H7 (cell line): ENCODE measurements at places on chromosomes 3 and 15. TPM values are rescaled to one million over a fixed set of nuclear protein-coding genes. Genes with fewer than 3 reads are reported as not detected.

The DLEC1 gene
- total RNA-seq, result 0.33 and 1.3 TPM in 2 replicates

The PYGO1 gene
- 0.24 and 0.59 TPM in 2 replicates for total RNA-seq

The TTLL13 gene
- 0.07 and 0.14 TPM in 2 replicates for total RNA-seq

The CCDC54 gene
- not detected in 2 replicates for total RNA-seq

The SLC49A4 gene
- total RNA-seq, result 8.4 and 10.0 TPM in 2 replicates

The SLCO2A1 gene
- total RNA-seq, result 0.33 and 2.4 TPM in 2 replicates

The RHCG gene
- 0.67 TPM in 1 of 2 replicates, not detected in the other for total RNA-seq

The PRKCD gene
- total RNA-seq, result 2.9 and 3.1 TPM in 2 replicates

The GOLGA6L25 gene
- not detected in 2 replicates for total RNA-seq

The TRH gene
- 0.41 and 0.59 TPM in 2 replicates for total RNA-seq

The TM4SF18 gene
- total RNA-seq, result 2.6 and 4.9 TPM in 2 replicates

The KIF7 gene
- 7.8 and 9.0 TPM in 2 replicates for total RNA-seq

The RYR3 gene
- 0.59 and 0.69 TPM in 2 replicates for total RNA-seq

The LRRIQ4 gene
- total RNA-seq, result 0.15 TPM in 1 of 2 replicates, not detected in the other

The ARHGAP31 gene
- 4.2 and 6.6 TPM in 2 replicates for total RNA-seq

The ITPR1 gene
- 4.3 and 4.4 TPM in 2 replicates for total RNA-seq

The TP63 gene
- not detected in 2 replicates for total RNA-seq

The SATB1 gene
- 7.5 and 8.9 TPM in 2 replicates for total RNA-seq

The CHDH gene
- 8.8 and 11.7 TPM in 2 replicates for total RNA-seq

The AP2M1 gene
- total RNA-seq, result 567 and 667 TPM in 2 replicates

The IQCF5 gene
- total RNA-seq, result not detected in 2 replicates

The ROPN1 gene
- total RNA-seq, result not detected in 2 replicates

The GOLGA8J gene
- total RNA-seq, result 0.24 TPM in 1 of 2 replicates, not detected in the other

The TPRA1 gene
- total RNA-seq, result 33.9 and 38.1 TPM in 2 replicates

The BCHE gene
- total RNA-seq, result 2.9 and 7.5 TPM in 2 replicates

The PTH1R gene
- total RNA-seq, result 32.3 and 35.2 TPM in 2 replicates

The SH3GL3 gene
- 6.8 and 7.0 TPM in 2 replicates for total RNA-seq

The FANCD2OS gene
- total RNA-seq, result not detected in 2 replicates

The PLSCR5 gene
- not detected in 2 replicates for total RNA-seq

The PLA2G4D gene
- total RNA-seq, result 0.11 and 0.17 TPM in 2 replicates

The ZCWPW2 gene
- total RNA-seq, result 0.28 and 0.48 TPM in 2 replicates

The EXOSC7 gene
- total RNA-seq, result 83.4 and 96.3 TPM in 2 replicates

The ATP10A gene
- 1.4 and 2.0 TPM in 2 replicates for total RNA-seq

The CP gene
- total RNA-seq, result 0.21 and 0.59 TPM in 2 replicates

The SPESP1 gene
- total RNA-seq, result 0.33 and 0.48 TPM in 2 replicates

The TGM5 gene
- total RNA-seq, result not detected in 2 replicates
